ENCODE measurements at places on chromosomes 3 and 15. TPM values are rescaled to one million over a fixed set of nuclear protein-coding genes. Genes with fewer than 3 reads are reported as not detected.

The IL5RA gene
- 0.31 TPM for total RNA-seq

The ECE2 gene
- total RNA-seq, result not detected

The GOLGA8T gene
- total RNA-seq, result not detected

The GOLGA8G gene
- total RNA-seq, result not detected

The HTR3E gene
- not detected for total RNA-seq

The HMCES gene
- total RNA-seq, result 28.0 TPM

The CHRNA5 gene
- 2.1 TPM for total RNA-seq

The PPP1R14D gene
- total RNA-seq, result not detected

The SLC12A1 gene
- total RNA-seq, result not detected

The SCG3 gene
- 0.51 TPM for total RNA-seq

The SERPINI1 gene
- total RNA-seq, result 7.7 TPM

The KNG1 gene
- not detected for total RNA-seq

The CHDH gene
- total RNA-seq, result 2.6 TPM

The STX19 gene
- total RNA-seq, result 0.41 TPM

The SERPINI2 gene
- 2.2 TPM for total RNA-seq

The CD96 gene
- total RNA-seq, result 0.10 TPM

The CPNE9 gene
- total RNA-seq, result not detected

The HGD gene
- 2.5 TPM for total RNA-seq

The RETNLB gene
- not detected for total RNA-seq

The LRRC49 gene
- 18.5 TPM for total RNA-seq

The ARPIN gene
- 23.2 TPM for total RNA-seq

The VEPH1 gene
- total RNA-seq, result 7.8 TPM

The FOXB1 gene
- not detected for total RNA-seq

The MITF gene
- 28.8 TPM for total RNA-seq

The EPHB1 gene
- total RNA-seq, result 13.3 TPM

The ARGFX gene
- not detected for total RNA-seq

The BNC1 gene
- total RNA-seq, result 2.8 TPM

The CPB1 gene
- not detected for total RNA-seq

Data from tongue (tissue), 3 donors.